Stimulated activated CD4-positive, alpha-beta T cell treated with anti-CD3 and anti-CD28 coated beads, Interleukin-15, amount 100 ng/mL, for 1 hour (primary cell): ENCODE measurements at places on chromosomes 1 and 21.

- DNase-seq: no peak
Observed at GRCh38 chr21:45498646-45499000, 43.6 kb downstream of the SLC19A1 start.

DNA sequence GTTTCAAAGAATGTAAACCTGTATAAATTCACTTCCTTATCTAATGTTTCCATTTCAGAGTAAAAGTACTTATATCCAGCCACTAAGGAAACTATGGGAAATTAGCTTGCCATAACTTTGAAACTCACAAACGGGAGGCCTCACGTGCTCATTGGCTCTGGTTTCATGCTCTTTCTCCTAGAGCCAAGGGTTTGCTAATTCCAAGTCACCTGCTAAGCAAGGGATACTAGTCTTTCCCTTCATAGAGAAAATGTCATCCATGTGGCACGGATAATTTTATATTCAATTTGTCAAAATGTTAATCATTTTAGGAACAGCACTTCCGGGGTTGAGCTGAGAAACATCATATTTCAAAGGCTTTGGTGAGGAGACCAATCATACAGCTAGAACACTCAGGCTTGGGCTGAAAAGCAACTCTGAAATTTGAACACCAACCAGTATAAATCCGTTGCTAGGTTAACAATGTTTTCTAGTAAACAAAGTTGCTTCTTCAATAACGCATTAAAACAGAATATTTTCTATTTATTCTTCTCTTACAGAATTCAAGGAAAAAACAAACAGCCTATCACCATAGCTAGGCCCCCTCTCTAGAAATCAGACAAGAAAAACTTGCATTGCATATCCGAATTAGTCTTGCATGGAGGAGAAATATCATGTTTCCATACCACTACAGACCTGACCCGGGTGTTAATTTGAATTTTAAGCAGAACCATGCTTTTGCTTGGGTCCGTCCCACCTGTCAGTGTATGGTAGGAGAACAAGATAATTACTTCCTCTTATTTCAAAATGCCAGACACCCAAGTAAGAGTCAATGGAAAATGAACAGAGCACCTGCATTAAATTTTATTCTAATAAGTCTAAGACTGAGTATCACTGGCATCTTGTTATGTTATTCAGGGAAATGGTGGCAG is 196.1 kb upstream of the ESRRG start:
- DNase-seq: no peak

DNA sequence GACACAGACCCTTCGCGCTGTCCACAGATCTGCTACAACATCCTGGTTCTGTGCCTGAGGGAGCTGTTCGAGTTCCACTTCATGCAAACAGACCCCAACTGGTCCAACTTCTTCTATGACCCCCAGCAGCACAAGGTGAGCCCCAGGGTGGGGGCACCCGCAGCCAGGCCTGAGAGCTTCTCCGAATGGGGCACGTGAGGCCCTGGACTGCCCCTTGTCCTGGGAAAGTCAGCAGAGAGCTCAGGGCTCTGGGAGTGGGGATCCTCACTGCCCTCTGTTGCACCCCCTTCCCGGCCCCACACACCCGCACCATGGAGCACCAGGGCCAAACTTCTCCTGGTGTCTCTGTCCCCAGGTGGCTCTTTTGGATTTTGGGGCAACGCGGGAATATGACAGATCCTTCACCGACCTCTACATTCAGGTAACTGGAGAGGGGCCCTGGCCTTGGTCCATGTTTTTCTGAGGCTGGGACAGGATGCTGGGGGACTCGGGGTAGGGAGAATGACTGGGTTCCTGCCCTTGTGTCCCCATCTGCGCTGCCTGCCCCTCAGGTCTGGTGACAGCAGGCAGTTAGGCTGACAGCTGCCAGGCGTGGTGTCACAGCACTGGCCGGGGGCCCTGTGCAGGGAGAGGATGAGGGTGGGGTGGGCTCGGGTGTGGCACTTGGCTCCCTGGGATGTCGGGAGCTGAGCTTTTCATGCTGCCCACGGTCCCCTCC is 44.6 kb downstream of the COQ8A start:
- no peak for DNase-seq

GRCh38 chr1:32984090-32984454 is 19.5 kb upstream of the RNF19B start:
- no peak for DNase-seq

DNA sequence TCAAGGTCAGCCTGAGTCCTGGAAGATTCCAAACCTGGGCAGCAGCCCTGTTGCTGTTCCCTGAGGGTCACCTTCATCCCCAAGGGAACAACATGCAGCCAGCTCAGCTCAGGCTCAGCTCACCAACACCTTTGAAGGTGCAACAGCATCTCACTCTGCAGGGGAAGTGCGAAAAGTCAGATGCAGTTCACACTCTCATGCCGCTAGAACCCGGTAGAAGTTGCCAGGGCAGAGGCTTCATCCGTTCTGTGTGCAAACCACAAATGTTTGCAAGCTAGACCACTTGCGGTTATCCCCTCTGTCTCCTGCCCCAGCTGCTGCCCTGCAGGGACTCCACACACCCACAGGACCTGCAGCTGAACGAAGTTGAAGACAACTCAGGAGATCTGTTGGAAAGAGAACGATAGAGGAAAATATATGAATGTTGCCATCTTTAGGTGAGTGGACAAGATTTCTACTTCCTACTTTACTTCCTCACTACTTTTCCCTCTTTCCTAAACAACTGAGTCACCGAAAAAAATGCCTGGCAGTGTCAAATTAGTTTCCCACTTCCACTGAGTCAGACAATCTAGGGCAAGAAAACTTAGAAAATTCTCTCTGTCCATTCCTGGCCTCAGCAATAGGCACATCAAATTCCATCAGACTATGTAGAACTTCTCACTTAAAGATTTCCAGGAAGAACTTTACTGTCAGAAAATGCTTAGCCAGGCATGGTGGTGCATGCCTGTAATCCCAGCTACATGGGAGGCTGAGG is 1.8 kb upstream of the FCRL6 start:
- DNase-seq: no peak

DNA sequence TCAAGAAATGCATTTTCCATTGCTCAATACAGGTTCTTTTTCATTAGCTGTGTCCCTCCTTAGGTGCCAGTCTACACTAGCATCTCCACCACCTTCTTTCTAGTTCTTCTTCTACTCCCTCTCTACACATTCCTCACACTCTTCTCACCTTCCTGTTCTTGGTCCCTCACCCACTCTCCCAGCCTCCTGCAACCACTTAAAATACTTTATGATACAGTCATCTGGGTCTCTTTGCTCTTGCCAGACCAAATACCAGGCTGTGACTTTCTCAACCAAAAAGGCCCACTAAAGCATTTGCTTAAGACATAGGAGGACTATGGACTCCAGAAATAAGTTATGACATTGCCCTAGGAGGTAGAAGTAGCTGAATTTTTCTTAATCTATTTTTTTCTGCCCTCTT is 35.1 kb downstream of the PIGM start:
- DNase-seq: no peak

- DNase-seq: no peak
Observed at GRCh38 chr1:94425821-94426484, 7.8 kb downstream of the ABCD3 start.

- no peak for DNase-seq
Observed at GRCh38 chr1:198340139-198340538, 183.3 kb downstream of the NEK7 start.

GRCh38 chr1:202625416-202626360 is 84.6 kb downstream of the SYT2 start:
- DNase-seq: no peak

DNA sequence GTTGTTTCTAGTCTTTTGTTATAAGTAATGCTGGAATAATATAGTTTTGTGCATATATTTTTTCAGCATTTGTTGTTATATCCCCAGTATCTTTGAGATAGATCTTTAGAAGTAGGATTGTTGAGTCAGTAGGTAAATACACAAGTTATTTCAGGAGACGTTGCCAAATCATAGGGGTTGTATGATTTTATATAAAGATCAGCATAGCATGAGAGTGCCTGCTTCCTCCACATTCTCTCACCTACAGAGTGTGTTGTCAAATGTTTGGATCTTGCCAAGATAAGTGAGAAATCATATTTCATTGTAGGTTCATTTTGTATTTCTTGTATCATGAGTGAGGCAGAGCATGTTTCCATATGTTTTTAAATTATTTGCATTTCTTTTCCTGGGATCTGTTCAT is 24.6 kb downstream of the MIA3 start:
- no peak for DNase-seq

- DNase-seq: no peak
Observed at GRCh38 chr1:174448531-174448883, 743 bp downstream of the GPR52 start.
